ENCODE measurements at places on chromosomes 1 and 21.

DNA sequence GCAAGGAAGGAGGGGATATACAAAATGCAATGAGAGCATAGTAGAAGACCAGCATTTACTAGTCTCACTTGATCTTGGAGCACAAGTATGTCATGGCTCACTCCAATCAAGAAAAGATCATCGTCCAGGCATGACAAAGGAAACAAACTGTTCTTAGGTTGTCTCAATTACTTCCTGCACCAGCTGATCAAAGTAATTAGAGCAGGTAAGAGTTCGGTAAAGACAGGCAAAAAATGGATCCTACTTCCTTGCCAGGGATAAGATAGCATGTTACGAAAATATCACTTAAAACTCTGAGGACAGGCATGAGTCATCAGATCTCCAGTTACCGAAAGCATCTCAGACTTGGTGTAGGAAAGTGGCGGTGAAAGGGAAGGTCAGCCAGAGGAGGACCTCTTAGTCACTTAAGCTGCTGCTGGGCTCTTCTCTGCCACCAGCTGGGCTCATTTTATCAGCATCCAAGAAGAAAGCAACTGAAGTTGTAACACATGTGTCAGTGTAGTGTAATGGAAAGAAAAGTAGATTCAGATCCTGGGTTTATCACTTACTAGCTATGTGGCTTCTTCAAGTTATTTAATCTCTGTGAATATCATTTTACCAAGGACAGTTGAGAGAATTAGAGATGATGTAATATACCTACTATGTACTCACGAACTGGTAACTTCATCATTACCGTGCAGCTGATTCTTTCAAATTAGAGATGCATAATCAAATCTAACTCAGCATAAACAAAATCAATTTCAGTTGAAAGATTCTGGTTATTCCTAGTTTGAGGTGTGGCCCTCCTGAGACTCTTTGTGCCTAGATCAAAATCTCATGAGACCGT, 46.8 kb downstream of the XCL1 start:
- no peak for DNase-seq

DNA sequence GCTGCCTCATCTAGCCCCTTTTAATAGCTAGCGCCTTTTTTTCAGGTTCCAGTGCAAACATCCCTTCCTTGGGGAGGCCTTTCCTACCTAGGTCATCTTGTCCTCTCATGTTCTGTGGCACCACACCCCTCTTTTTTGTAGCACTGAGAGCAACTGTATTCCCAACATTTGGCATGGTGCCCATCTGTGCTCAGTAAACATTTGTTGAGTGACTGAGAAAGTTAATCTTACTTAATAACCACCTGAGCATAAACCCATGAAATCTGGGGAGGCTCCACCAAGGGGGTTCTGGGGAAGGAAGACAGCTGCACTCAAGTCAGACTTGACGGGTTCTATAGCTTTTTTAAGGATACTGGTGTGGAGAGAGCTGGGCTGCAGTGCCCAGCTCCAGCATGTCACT, 90.0 kb downstream of the NOS1AP start:
- DNase-seq, result no peak

DNA sequence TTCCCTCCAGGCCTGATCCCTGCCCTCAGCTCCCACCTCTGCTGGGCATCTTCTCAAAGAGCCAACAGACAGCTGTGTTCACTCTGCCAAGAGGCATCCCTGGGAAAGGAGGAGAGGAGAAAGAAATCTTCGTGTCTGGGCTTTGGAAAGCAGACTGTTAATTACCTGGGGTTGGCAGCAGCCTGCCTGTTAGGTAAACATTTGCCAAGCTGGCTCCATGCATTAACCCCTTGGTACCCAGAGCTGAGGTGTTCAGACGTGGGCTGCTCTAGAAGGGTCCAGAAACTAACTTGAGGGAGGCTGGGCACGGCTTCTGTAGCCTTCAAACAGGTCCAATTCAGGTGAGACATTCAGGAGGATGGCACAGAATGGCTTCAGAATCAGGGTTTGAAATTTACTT, 8.7 kb upstream of the EXTL1 start:
- DNase-seq, result no peak

DNA sequence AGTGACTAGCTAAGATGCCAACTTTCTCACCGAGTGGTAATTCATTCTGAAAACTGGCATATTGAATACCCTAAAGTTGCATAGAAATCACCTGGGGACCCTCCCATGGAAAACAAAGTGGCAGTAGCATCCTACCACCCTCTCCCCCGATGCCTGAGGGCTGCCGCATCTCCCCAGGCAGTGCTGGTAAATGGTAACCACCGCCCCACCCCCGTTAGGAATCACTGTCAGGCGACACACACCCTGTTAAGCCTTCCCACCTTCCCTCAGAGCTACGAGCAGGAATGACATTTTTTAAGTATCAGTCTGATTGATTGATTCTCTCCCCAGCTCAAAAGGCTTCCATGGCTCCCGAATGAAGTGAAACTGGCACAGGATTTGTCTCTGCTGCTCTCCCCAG, 28.3 kb downstream of the TMPRSS2 start:
- no peak for DNase-seq

GRCh38 chr1:198681831-198682759, 43.3 kb downstream of the PTPRC start:
- DNase-seq, result peak; percentile 68

DNA sequence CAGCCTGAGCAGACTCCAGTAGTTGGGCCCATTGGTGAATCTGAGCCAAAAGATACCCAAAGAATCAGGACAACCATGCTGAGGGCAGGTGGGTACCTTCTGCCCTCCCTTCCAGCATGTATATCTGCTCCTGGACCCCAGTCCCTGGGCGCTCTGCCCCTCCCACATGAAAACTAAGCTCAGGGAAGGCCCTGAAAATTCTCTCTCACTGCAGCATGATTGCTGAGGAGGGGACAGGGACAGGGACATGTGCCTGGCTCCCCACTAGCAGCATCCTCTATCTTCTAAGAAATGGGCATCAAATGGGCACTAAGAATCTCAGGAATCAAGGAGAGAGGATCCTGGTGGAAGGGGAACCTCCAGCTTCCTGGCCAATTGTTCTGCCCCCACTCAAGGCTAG, 446.0 kb downstream of the MATN1 start:
- no peak for DNase-seq

DNA sequence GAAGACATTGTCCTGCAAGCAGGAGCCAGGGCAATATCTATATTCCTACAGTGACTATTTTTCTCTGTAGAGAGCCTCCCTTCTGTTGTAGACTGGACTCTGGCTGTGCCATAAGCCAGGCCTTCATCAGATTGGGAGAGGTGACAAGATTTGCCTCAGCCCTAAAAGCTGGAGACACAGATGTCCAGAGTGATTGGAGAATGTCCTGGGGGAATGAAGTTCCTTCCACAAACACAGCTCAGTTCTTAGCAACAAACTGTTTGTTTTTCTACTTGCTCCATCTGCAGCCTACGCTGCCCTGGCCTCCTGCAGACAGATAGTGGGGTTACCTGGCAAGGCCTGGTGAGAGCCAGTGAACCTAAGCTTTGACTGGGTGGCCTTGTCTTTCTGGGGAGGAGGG, 29.9 kb upstream of the SNX27 start:
- DNase-seq, result no peak

GRCh38 chr1:166040202-166040997, 126.4 kb downstream of the FAM78B start:
- DNase-seq, result no peak

- no peak for DNase-seq
These were observed 20.5 kb downstream of the CNN3 start for GRCh38 chr1:94906382-94906781.

GRCh38 chr21:25501462-25501861, 105.8 kb downstream of the MRPL39 start:
- no peak for DNase-seq

- DNase-seq, result no peak
These were observed 5.0 kb downstream of the RAP1GAP start for GRCh38 chr1:21663951-21664805.

- DNase-seq, result no peak
These were observed 179.3 kb downstream of the ETS2 start for GRCh38 chr21:38984982-38985567.

DNA sequence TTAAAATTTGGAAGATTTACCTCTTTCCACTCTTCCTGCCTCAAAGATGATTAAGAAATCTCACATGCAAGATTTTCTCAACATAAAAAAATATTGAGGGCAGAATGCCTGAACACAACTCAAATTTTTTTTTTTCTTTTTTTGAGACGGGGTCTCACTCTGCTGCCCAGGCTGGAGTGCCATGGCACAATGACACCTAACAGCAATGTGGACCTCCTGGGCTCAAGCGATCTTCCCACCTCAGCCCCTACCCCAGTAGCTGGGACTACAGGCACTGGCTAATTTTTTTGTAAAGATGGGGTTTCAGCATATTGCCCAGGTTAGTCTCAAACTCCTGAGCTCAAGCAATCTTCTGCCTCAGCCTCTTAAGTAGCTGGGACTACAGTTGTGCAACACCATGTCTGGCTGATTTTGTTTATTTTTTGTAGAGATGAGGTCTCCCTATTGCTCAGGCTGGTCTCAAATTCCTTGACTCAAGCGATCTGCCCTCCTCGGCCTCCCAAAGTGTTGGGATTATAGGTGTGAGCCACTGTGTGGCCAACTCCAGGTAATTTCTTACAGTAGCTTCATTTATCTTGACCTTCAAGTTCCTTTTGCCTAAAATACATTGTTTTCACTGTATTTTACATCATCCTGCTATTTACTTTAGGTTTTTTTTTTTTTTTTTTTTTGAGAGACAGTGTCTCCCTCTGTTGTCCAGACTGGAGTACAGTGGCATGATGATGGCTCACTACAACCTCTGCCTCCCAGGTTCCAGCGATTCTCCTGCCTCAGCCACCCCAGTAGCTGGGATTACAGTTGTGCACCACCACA, 10.4 kb downstream of the NUCKS1 start:
- no peak for DNase-seq
